ENCODE measurements at places on chromosomes 4 and X.

DNA sequence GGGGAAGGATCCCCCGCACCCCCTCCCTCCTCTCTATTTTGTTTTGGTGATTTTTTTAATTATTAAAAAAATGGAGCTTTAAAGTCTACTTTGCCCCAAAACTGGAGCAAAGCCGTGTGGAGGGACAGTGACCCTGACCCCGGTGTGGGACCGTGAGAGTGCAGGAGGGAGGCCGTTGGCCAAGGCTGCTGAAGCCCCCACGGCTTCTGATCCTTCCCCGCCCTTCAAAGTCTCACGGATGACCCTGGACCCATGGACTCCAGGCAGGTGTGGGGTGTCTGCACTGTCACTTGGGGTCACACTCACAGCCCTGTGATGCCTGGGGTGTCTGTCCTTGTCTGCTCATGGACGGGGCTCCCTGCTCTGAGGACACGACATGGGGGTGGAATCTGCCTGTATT, 133.3 kb downstream of the CPZ start:
- no peak for DNase-seq

DNA sequence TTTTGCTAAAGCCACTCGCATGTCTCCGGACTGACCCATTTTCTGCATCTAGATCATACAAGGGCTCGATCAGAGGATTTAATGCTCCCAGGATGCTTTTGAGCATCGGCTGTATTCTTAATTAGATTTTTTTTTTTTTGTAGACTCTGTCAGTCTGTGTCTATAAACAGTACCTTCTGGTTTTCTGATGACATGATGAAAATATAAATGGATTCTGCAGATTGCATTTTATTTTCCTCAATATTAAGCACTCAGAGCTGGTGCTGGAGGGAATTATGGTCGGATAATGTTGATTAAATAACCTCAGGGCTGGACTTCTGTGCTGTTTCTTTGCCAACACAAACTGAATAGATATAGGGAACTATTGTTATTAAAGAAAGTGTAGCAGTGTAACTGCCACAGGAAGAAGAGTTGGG, 57.1 kb upstream of the LIMCH1 start:
- DNase-seq = no peak

- no peak for DNase-seq
These were observed 152.3 kb upstream of the PRDX4 start for GRCh38 chrX:23515028-23515427.

DNA sequence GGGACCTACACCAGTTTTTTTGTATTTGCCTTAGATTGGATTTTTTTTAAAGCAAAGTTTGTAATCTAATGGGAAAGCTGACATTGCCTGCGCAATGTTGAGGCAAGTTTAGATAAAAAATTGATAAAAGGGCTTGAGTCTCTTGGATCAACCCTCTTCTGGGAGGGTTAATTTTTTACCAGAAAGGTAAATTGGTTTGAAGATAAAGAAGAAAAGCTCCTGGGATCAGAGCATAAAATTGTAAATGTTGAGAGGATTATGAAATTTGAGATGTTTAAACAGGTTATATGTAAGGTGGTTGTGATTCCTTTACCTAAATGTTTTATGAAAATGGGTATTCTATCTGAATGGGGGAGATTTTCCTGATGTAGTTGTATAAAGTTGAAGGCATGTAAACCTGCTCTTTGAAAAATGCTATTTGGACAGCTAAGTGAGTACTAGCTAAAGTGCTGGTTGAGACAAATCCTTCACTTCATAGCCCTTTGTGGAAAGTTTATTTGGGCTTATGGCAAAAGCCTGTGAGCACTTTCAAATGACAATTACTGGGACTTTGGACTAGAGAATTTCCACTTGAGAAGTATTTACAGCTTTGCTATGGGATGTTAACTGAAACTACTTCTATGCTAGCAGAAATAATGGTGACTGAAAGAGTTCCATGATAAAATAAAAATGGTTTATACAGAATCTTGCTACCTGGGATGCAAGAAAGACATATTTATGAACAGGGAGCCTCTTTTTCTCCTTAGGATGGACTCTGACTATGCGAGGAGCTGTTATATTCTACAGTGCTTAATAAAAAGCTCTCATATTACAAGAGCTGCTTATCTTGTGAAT, 56.2 kb downstream of the UGT2B10 start:
- no peak for DNase-seq

- DNase-seq = no peak
These were observed 679.4 kb downstream of the PDHA2 start for GRCh38 chr4:96519291-96519690.

- DNase-seq = no peak
These were observed 60.3 kb upstream of the ANTXR2 start for GRCh38 chr4:80133240-80133783.

DNA sequence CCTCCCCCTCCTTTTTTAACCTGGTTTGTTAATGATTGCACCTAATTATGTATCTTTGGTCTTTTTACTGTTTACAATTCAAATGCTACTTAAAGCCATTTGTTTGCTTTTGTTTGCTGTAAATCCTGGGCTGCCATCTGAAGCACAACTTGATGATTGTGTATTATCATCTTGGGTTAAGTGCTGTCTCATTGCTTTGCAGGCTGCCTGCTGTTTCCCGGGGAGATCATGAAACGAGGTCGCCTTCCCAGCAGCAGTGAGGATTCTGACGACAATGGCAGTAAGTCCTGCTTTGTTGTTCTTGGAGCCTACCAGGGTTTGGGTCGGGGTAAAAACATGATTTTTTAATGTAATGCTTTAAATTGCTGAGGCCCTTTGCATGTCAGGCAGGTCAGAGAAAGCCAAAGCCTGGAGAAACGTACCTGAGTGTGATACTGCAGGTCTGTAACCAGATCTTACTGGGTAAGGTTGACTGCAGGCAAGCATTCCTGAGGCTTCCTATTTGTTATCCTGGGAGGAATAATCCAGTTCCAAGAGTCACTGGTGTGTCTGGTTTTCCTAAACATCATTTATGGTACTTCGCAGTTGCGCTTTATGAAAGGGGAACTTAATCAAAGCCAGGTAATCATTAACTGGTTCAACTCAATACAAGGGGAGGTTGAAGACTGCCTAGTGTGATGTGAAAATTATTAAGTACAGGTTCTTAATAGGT, 22.2 kb downstream of the JADE1 start:
- DNase-seq = no peak

GRCh38 chr4:153735906-153736461, 23.8 kb downstream of the RNF175 start:
- no peak for DNase-seq
